CD4-positive, alpha-beta T cell treated with Interleukin-17A for 4 hours (primary cell): ENCODE measurements at places on chromosomes 12 and 14.

GRCh38 chr14:68979021-68979721 is at the start of gene ACTN1:
Gene ACTN1 (minus strand): TSS chr14:68979302. CDS start chr14:68979056, 246 bp downstream.
- DNase-seq = peak; percentile 77

DNA sequence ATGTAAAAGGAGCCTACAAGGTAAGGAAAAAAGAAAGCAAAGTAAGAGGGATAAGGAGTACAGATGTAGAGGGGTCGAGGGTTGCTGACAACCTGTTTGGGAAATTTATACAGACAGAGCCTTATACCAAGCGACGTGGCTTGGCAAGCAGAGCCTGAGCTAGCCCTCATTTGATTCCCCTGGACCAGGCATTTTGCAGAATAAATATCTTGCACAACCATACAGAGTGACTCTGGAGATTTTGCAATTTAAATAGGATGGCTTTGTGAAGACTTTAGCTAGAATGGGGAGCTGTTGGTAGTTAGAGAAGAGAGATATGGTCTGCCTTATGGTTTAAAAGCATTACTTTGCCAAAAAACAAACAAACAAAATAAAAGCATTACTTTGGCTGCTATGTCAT is 11.1 kb upstream of the ANO6 start:
- no peak for DNase-seq

DNA sequence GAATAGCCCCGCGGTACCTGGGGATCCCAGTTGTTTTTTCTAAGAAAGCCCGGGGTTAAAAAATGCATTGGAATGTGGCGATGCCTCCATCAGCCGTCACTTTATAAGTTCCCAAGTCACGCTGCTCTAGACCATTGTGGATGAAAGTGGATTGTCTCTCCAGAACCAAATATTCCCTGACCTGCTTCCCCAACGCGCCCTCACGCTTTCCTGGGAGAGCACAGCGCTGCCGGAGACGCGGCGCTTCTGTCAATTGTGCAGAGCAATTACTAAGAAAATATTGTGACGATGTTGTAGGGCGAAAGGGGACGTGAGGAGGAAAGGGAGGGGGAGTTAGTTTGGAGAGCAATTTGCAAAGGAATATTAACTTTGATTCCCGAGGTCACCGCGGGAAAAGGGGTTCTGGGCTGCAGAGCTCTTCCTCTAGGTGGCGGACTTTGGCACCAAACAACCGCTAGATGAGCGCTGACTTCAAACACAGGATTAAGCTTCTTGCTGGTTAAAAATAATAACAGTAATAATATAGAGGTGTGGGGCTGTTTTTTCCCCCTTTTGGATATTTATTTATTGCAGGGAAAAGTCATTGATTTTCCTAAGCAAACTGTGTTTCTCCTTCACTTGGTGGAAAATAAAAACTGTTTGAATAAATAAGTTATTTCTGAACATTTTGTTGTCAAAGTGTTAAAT is 9.6 kb upstream of the FOXG1 start:
- no peak for DNase-seq

GRCh38 chr12:75814851-75815754 is 216.5 kb downstream of the PHLDA1 start:
- DNase-seq = peak; percentile 19

GRCh38 chr12:107131832-107132616 is 38.7 kb upstream of the CRY1 start:
- peak; percentile 27 for DNase-seq

DNA sequence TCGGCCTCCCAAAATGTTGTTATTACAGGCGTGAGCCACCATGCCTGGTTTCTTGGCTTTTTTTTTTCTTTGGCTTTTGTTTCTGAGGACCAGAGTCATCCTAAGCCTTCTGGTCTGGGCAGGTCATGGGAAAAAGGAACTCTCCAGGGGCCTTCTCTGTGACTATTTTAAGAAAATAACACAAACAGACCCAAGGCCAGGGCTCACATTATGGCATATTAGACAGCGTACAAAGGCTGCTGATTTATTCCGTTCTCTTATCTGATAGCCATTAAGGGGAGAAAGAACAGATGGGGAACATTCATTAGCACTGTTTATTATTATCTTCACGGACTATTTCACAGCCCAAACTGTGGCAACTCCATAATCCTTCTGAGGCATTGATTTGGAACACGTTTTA is 28.8 kb upstream of the MANSC4 start:
- no peak for DNase-seq

DNA sequence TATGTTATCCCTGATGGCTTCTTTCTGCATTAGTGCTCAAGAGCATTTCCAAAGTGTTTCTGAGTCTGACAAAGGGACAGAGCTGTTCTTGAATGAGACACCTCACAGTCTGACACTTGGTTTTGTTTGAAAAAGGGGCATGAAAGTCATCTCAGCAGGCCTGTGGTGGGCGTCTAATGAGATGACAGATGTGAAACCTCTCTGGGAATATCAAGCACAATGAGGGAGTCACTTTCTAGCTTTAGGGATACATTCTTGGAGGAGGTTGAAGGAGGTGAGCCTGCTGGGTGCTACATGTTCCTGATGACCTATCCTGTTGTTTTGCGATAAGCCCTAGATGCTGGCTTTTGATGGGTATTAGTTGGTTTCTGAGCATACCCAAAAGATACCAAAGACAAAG is 290.5 kb downstream of the NUAK1 start:
- DNase-seq = no peak

GRCh38 chr12:1922985-1923384 is 4.5 kb upstream of the CACNA2D4 start:
- no peak for DNase-seq

- no peak for DNase-seq
Measured at GRCh38 chr12:6294156-6295093, 16.1 kb upstream of the PLEKHG6 start.

DNA sequence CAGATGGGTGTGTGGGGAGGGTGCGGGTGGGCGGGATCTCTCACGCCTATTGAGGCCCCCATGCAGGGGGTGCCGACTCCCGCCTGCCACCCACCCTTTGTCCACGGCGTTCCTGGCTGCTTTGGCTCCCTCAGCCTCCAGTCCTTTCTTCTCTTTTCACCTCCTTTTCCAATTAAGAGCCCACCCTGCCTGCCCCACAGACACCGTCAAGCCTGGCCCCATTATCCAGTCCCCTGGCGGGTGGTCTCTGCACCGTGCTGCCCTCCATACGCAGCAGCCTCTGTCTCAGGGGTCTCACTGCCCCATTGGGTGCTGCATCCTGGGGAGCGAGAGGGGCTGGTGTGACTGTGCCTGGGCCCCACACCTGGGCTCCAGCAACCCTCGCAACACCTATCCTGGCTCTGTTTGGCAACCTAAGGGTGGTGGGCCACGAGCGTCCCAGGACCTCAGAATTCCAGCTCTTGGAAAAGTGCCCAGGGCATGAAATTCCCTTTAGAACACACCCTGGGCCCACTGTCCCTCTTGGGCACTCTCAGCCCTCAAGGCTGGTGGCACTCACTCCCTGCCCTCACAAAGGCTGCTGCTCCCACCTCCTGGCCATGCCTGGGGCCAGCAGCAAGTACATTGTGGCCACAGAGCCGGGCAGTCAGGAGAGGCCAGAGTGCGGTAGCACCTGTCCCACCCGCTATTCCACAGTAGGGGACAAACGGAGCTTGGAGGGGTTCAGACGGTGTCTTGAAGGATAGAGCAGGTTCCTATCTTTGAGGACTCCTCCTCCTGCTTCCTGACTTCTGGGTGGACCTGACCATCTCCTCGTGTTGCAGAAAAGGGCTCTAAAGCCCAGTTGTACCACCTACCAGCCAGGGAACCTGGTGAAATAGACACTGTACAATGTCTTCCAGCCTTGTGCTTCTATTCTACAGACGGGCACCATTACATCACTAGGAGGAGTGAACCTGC is 114.1 kb downstream of the KIF26A start:
- DNase-seq = no peak

DNA sequence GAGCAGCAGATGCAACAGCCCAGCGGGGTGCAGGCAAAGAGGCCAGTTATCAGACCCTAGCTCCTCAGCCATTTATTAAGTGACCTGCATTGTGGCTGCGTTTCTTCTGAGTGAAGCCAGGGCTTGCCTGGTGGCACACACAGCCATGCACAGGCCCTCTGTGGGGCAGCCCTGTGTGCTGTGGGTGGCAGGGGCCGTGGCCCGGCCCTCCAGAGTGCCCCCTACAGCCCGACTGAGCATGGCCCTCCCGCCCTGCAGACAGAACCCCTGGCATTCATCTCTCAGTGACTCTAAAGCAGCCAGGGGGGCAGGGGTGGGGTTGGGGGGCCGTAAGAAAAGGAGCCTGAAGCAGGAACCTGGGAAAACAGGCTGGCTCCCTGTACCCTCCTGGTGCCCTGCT is 226.0 kb upstream of the PWP1 start:
- no peak for DNase-seq

DNA sequence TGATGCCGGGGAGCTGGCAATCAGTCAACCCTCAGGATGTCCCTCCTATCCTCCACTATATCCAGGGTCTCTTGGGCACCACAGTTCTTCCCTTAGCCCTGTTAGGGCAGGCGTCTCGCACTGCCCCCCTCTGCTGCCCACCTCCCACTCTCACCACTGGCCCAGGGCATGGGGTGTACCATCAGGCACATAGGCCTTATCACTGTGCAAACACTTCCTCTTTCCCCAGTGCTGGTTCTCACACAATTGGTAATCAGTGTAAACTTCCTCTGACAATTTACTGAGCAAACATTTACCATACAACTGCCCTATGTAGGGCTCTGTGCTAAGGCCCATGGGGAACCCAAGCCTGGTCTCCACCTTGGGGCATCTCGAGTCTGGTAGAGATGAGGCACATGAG is 20.1 kb upstream of the TMED10 start:
- no peak for DNase-seq

DNA sequence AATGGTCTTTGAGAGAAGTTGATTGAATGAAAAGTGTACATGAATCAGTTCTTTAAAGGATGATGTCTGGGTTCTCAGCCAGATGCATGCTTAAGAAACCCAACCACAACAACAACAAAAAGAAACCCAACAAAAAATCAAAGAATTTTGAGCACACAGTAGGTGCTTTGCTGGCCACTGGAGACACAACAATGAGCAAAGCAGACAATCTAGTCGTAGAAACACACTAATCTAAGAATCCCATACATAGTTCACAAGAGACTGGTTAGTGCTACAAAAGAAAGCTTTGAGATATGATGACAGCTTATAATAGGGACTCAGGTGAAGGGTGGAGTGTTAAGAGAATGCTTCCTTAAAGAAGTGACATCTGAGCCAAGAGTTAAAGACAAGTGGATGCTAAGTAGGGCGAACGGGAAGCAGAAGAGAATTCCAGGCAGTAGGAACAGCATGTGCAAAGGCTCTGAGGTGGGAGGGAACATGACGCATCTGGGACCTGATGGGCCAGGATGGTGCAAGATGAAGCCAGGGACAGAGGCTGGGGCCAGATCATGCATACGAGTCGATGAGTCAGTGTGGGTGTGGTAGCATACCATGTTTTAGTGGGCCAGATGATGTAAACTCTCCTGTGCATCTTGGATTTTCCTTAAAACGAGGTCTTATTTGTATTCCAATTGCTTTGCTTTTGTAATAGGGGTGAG is 4.6 kb upstream of the HIP1R start:
- DNase-seq = no peak

GRCh38 chr14:50059763-50060616 is 56.4 kb downstream of the VCPKMT start:
- DNase-seq = no peak

DNA sequence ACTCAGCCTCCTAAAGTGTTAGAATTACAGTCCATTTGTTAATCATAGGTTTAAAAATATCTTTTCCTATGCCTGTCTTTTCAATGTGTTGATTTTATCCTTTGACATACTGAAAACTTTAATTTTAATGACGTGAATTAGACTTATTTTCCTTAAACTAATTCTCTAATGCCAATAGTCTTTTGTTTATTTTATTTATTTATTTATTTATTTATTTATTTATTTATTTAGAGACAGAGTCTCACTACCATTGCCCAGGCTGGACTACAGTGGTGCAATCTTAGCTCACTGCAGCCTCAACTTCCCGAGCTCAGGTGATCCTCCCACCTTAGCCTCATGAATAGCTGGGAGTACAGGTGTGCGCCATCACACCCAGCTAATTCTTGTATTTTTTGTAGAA is 694.5 kb downstream of the TRHDE start:
- DNase-seq = no peak

GRCh38 chr12:6383572-6384498 is at the start of gene LTBR:
Gene LTBR (plus strand): TSS chr12:6384162. CDS start chr12:6384359, 197 bp downstream.
- peak; percentile 39 for DNase-seq

GRCh38 chr12:70277973-70278372 is 34.7 kb downstream of the CNOT2 start:
- no peak for DNase-seq

DNA sequence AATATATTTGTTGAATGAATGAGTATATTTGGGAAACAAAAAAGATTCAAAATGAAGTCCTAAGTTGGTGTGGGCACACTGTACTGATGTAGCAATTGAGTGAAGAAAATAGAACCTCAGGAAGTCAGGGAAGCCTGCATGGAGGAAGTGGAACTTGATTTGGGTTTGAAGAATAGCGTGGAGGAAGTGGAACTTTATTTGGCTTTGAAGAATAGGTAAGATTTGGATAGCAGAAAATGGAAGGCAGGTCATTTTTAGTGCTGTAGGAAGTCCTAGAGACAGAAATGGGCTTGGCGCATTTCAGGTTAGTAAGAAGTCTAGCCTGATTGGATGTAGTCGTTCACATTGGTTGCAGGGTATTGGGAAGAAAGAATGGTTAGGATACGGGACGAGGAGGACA is 5.4 kb downstream of the C12orf75 start:
- DNase-seq = no peak

GRCh38 chr14:58537004-58537403 is 100.8 kb upstream of the DACT1 start:
- no peak for DNase-seq

GRCh38 chr12:43255522-43256111 is 296.4 kb downstream of the ADAMTS20 start:
- DNase-seq = no peak

- no peak for DNase-seq
Measured at GRCh38 chr12:63069860-63070617, 81.0 kb downstream of the AVPR1A start.

- DNase-seq = no peak
Measured at GRCh38 chr12:17139931-17140330, 534.0 kb upstream of the LMO3 start.

DNA sequence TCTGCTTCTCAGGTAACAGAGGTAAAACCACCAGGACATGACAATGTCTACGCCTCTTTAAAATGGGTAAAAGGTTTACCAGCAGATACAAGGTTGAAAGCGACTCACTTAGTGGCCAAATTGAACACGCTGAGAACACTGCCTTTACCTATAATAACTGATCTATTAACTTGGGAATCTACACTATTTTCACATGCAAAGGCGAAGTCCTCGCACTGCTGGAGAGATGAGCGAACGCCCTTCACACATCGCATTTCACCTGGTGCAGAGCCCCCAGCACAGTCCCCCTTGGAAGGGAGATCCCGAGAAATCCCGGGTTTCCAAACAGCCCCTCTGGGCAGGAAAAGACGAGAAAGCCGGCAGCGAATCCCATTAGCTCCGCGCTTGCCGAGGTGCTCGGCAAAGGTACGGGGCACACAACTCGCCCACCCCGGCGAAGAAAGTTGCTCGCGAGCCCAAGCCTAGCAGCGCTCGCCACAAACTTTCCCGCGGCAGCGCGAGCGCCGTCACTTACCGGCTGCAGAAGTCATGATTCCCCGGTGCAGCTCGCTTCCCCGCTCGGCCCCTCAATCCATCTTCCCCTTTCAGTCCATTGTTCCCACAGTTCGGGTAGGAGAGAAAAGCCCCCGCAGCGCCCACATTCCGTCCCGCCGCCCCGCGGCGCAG is 423 bp downstream of the FGD6 start:
- DNase-seq = no peak

- no peak for DNase-seq
Measured at GRCh38 chr12:107122452-107122958, 29.2 kb upstream of the CRY1 start.
